ENCODE measurements at places on chromosomes 12 and 14. TPM values are rescaled to one million over a fixed set of nuclear protein-coding genes. Genes with fewer than 3 reads are reported as not detected.

The MAX gene
- 60.0 TPM for total RNA-seq

The STAC3 gene
- total RNA-seq, result not detected

The ATP23 gene
- total RNA-seq, result 8.0 TPM

The NPFF gene
- total RNA-seq, result 3.0 TPM

The PLD4 gene
- total RNA-seq, result 0.04 TPM

The MCRS1 gene
- 76.3 TPM for total RNA-seq

The KCNJ8 gene
- total RNA-seq, result 0.27 TPM

The RNASE3 gene
- total RNA-seq, result not detected

The STXBP6 gene
- 0.38 TPM for total RNA-seq

The LRP10 gene
- 124 TPM for total RNA-seq

The FGF6 gene
- not detected for total RNA-seq

The SERPINA10 gene
- total RNA-seq, result not detected

The LBHD2 gene
- total RNA-seq, result not detected

The DENND5B gene
- 7.9 TPM for total RNA-seq

The ENDOU gene
- total RNA-seq, result not detected

The SLCO1C1 gene
- total RNA-seq, result not detected

The AKAP5 gene
- 1.5 TPM for total RNA-seq

The CFL2 gene
- 34.0 TPM for total RNA-seq

The CSAD gene
- total RNA-seq, result 9.1 TPM

The NRL gene
- total RNA-seq, result 4.8 TPM

The C12orf56 gene
- total RNA-seq, result 0.55 TPM

The NFE2 gene
- total RNA-seq, result 0.17 TPM

The CCDC92 gene
- total RNA-seq, result 43.0 TPM

The CISTR gene
- not detected for total RNA-seq

The PRIM1 gene
- total RNA-seq, result 4.5 TPM

The FOXG1 gene
- total RNA-seq, result not detected

The CCDC63 gene
- total RNA-seq, result not detected

The JPH4 gene
- total RNA-seq, result 1.1 TPM

The CD163 gene
- total RNA-seq, result 0.25 TPM

The NAV3 gene
- total RNA-seq, result 17.0 TPM

The RTL1 gene
- total RNA-seq, result 1.1 TPM

The SNX6 gene
- total RNA-seq, result 185 TPM

The TSPAN8 gene
- 0.89 TPM for total RNA-seq

The ANO2 gene
- 1.5 TPM for total RNA-seq

The HAL gene
- total RNA-seq, result 0.21 TPM

The RNASE7 gene
- not detected for total RNA-seq

The TMEM119 gene
- not detected for total RNA-seq
